Peyer's patch (tissue), 4 donors: ENCODE measurements at places on chromosomes 1 and 21. TPM values are rescaled to one million over a fixed set of nuclear protein-coding genes. Genes with fewer than 3 reads are reported as not detected.

- DNase-seq = peak; percentile 97
These were observed at the start of gene PANK4 for GRCh38 chr1:2525920-2526823. Gene PANK4 (minus strand): TSS chr1:2526596. CDS start chr1:2526587, 9 bp downstream.

DNA sequence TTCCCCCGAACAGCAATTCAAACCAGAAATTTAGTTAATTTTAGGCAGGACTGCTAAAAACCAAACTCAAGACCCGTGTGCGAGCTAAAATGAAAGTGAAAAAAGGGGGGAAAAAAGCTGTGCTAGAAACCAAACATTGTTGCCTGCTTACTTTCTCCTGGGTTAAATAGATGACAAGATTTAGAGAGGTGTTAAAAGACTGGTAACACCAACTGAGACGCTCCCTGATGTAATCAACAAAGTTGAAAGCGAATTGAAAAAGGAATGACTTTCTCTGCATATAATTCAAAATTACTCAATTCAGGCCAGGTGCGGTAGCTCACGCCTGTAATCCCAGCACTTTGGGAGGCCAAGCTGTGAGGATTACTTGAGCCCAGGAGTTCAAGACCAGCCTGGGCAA is 6.8 kb downstream of the CDCA8 start:
- DNase-seq = no peak

DNA sequence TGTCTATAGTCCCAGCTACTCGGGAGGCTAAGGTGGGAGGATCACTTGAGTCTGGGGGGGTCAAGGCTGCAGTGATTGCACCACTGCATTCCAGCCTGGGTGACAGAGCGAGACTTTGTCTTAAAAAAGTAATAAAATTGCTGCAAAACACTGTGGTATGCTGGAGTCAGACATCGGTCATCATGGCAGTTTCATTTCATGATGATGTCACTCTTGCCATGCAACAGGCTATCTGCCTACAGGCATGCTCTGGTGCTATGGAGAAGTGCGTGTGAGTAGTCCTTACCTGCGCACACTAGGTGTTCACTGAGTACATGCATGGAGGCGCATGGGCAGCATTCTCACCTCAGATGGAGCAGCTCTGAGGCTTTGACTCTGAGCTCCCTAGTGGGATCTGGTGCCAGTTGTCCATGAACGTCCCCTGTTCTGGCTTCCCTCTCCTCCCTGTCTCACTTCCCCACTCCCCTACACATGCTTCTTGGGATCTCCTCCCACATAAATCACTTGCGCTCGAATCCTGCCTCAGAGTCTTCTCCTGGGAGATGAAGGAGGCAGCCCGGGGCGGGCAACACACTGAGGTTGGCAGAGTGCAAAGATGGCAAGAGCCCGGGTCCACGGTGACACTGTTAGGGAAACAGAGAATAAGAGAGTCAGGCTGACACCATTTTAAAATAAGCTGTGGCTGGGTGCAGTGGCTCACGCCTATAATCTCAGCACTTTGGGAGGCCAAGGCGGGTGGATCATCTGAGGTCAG is 10.4 kb upstream of the CELA3B start:
- no peak for DNase-seq

DNA sequence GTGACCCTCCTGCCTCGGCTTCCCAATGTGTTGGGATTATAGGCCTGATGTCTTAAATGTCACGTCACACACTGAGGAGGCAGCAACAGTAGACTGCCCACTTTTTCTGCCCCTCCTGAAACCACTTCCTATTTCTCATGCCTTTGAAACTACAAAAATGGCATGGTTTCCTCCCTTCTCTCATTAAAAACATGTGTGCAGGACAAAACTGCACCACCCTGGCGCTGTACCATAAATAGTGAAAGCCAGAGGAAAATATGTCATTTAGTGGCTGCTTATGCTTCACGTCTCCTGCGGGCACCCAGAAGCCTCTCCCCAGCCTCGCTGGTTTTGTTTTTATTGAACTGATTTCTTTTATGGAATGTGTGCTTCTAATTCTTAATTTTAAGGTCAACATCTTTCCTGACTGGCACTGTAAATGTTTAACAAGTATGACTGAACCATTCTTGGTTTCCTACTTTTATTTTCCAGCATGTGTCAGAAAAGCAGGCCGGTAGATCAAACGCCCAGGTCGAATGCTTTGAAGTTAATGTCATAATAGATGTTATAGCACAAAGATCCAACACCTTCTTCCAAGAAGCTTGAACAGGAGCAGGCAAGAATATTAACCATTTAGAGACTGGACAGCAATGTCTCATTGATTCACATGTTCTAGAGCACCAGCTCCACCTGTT is 59.6 kb upstream of the C1orf87 start:
- no peak for DNase-seq

Gene PCBP3
- total RNA-seq = 6.0 TPM

- no peak for DNase-seq
These were observed 3.2 kb downstream of the SLAMF6 start for GRCh38 chr1:160519642-160520435.

- no peak for DNase-seq
These were observed 13.0 kb upstream of the SLC35A3 start for GRCh38 chr1:99956755-99957154.

Gene EFNA1
- 126 TPM for total RNA-seq

DNA sequence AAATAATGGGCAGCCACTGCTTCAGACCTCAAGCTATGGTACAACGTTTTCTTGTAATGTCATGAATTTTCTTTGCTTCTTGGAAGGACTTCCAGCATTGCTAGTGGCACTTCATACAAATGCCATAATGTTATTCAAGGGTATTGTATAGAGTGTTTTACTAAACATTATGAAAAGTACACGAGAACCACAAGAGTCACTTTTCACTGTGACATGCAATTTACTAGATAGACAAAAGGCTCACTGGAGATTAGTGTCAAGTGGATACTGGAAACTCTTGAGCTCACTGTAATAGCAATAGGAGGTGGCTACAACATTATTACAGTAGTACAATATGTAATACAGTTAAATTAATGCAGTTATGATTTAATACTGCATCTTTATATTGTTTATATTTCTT is 5.3 kb upstream of the OLFM3 start:
- no peak for DNase-seq

GRCh38 chr1:174333437-174333836 is 114.3 kb upstream of the GPR52 start:
- no peak for DNase-seq

Gene CIART
- total RNA-seq = 4.7 TPM

DNA sequence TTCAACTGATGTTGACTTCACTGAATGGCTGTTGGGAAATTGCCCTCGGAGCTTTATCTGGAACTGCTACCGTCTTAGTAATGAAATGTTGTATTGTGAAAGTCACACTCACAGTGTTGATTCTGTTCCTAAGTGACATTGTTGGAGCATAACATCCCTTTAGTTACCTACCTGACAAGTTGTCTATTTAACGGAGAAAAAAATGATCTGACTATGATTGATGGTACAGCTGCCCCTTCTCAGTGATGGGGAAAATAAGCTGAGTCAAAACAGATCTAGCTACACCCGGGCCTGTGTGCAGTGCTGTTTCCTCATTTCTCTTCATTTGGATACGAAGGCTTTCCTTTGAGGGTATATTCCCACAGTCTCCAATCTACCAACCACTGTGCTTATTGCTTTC is 472.3 kb upstream of the BRINP3 start:
- DNase-seq = no peak

DNA sequence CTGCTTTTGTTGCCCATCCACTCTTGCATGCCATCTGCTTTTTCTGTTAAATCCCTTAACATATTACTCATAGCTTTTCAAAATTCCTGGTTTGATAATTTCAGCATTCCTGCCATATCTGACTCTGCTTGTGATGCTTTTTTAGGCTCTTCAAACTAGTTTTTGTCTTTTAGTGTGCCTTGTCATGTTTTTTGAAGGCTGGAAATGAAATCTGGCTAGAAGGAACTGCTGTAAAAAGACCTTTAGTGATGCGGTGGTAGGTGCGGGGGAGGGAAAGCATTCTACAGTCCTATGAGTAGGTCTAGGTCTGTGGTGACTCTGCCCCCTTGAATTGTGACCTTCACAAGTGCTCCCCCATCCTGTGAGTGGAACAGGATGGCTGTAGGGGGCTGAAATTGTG is 15.0 kb upstream of the S100B start:
- no peak for DNase-seq

- no peak for DNase-seq
These were observed 7.3 kb upstream of the TTC4 start for GRCh38 chr1:54708385-54708784.

Gene RASAL2
- total RNA-seq = 10.2 TPM

DNA sequence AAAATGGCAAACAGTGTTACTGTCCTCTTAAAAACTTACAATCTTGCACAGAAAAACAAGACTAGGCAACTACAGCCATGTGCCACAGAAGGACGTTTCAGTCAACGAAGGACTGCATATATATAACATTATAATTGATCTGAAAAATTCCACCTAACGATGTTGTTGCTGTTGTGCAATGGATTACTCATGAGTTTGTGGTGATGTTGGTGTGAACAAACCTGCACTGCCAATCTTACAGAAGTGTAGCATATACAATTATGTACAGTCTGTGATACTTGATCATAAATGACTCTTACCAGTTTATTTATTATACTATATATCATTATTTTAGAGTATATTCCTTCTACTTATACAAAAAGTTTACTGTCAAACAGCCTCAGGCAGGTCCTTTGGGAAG is 6.8 kb upstream of the VAMP4 start:
- DNase-seq = no peak

Gene ORC1
- 3.3 TPM for total RNA-seq

DNA sequence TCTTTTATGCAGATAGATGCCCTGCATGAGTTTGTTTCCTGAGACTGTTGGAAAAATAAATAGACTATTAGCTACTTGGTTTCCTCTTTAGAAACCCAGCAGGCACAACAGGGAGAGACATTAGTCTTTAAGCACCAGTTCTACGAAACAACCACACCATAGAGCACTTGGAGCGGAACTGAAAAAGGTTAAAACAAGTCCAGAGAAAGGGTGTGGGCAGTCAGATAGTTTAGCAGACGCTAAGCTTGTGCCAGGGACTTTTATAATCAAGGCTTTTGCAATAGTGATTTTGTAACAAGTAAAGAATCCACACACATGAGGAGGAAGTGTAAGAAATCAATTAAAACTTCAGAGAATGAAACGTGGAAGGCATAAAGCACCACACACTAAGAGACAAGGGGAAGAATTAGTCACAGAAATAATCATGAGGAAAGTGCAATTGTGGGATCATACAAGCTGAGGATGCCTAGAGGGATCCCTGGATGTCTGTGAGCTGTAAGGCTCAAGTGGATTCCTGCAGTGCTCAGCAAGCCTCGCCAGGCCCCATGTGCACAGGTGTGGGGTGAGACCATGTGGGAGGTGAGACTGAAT is 37.8 kb upstream of the TLR5 start:
- DNase-seq = no peak

DNA sequence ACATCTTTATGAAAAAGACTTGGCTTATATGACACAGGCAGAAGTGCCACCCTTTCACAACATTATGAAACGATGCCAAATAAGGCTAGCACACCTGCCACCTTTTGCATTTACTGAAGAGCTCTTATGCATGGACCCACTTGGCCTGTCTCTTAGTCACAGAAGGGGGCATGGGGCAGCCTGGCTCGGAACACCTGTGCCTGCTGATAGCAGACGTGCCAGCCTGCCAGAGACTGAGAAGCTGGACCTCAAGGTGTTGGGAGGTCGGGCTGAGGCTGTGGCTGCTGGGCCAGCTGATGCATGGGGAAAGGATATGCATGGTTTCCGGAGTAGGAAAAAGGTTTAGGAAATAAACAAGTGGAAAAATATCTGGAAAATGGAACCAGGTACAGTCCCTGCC is 21.5 kb downstream of the RCAN1 start:
- DNase-seq = no peak

DNA sequence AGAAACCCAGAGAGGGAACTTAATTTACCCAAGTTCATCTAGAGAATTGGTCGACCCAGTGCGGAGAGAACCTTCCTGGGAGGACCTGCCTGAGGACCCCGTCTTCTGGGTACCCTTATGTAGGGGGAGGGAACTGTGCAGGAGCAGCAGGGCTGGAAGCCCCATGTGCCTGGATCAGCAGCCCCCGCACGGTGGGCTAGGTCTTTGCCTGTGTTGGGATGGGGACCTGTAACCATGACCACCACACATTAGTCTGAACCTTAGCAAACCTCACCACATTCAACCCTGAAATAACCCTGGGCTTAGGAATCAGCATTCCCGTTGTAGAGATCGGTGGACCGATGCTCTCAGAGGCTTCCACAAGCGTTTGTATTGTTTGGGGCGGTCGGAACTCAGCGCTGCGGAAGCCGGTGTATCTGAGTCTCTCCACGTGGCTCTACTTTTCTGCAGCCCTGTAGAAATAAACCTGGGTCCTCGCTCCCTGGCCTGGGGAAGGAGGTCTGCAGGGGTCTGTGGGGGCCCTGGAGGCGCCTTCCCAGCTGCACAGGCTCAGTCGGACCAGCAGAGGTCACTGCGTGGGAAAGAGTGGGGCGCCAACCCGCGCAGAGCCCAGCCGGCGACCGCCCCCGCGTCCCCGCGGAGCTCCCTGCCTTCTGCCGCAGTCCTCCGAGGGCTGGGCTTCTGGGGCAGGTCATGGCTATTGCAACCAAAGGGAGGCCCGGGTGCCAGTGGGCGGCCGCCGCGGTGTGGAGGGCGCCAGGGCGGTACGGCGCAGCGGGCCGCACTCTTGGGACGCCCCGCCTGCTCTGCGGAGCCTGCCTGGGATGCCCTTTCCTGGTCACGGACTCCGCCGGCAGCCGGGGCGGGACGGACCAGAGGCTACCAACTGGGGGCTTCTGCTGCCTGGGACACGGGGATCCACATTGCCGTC is 36.2 kb upstream of the KCNA10 start:
- peak; percentile 65 for DNase-seq

DNA sequence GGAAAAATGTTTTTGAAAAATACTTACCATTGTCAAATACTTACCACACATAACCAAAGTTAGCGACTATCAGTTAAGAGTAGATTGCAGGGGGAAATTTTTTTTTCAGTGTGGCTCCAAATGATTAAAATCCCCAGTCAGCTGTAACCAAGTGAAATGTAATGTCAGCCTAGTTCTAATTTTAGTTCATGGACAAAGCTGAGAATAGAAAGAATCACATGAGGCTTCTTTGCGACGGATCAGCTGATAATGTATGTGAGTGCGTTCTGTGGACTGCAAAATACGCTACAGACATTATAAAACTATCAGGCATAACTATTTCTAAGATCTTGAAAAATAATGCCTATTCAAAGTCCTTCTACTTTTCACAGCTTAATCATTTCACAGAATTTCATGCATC is at the start of gene LRRC39:
TSS of gene LRRC39 (minus strand) at position 166 of the 400 bp plus-strand sequence. CDS start 9,740 bp downstream, outside the sequence.
- DNase-seq = no peak

DNA sequence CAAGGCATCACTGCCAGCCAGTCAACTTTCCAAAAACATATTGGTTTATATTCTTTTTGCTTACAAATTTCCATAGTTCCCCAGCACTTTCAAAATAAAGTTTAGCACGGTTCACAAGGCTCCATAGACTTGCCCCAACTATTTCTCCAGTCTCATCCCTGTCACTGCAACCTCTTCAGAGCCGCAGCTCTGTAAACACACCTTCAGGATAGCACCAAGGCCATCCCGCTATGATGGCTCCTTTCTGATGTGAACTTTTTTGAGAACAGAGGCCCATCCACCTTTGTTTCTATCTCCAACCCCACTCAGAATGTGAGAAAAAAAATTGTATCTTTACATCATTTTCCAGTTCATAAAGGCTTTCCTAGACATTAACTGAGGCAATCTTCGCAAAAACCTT is 26.3 kb downstream of the PGM1 start:
- no peak for DNase-seq

Gene GPA33
- total RNA-seq = 15.7 TPM

Gene NUDT4B
- 20.0 TPM for total RNA-seq

GRCh38 chr1:113392541-113393128 is 2.3 kb downstream of the MAGI3 start:
- DNase-seq = no peak
